CD4-positive, alpha-beta T cell treated with Interleukin-2 at 100 ng/mL for 4 hours (primary cell): ENCODE measurements at places on chromosomes 6 and 20.
A peak's percentile ranks its signal among the peaks of the same experiment; 100 is the strongest.

DNA sequence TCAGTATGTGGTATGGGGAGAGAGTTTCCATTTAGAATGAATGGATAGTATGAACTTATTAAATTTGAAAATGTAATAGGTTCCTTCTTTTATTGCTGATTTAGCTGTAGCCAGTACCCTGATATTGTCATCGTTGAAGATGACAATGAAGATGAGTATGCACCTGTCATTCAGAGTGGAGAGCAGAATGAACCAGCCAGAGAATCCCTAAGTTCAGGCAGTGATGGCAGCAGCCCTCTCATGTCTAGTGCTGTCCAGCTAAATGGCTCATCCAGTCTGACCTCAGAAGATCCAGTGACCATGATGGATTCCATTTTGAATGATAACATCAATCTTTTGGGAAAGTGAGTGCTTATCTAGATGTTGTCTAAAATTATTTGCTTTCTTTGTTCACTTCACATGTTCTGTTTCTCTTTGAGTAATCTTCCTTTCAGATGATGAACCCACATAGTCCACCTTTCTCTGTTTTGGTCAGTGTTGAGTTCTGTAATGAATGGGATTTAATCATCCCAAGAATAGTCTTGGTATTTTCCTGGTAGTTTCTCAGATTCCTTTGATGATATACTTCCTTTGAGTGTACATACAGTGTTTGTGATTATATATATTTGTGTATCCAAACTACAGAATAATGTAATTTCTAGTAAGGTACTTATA is 23.3 kb downstream of the HSF2 start:
- DNase-seq, result no peak

- no peak for DNase-seq
Measured at GRCh38 chr6:19603721-19604120, 233.4 kb upstream of the ID4 start.

DNA sequence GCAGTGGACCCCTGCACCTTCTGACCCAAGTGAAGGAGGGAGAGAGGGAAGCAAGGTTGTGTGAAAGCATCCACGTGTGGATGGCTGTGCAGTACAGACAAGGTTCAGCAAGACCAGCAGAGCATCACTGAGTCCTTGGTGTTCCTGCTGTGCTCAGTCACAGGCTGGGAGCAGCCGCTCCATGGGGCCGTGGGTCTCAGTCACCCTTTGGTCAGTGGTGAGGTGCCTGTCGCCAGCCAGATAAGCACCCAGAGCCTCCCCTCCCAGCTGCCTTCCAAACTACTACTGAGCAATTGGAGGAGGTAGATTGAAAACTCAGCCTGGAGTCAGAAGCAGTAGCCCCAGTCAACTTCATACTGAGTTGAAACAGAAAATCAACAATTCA is 218.9 kb downstream of the SLC24A3 start:
- no peak for DNase-seq

DNA sequence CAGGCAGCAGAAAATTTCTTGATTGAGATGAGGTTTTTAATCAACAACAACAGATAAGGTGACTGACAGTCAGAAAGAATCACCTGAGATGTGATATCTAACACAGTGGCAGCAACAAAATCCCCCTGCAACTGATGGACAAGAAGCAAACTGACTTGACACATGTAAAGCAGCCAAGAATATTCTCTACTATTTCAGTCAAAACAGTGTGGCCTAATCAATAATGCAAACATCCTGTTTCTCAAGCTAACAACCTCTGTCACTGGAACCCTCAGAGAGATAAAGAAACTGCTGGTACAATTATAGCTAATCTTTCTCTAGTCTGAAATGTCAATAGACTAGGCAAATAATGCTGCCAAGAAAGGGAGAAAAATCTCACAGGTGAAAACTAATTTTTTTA is 4.6 kb upstream of the CGA start:
- DNase-seq, result no peak

DNA sequence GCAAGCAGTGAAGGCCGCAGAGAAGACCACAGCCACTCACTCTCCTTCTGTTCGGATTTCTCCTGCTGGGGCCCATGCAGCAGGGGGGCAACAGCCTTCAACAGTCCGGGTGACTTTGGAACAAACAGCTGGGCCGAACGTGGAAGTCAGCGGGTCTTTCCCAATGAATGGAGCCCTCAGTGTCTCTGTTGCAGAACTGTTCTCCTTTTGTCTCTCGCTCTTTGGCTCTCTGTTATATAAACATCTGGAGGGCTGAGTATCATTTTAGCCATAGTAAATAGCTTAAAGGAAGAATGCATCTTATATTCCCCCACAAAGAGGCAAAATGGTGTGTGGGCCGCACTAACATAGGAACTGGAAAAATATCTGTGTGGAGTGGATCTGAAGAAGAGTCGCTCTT is 136.7 kb upstream of the RALGAPA2 start:
- DNase-seq, result no peak

DNA sequence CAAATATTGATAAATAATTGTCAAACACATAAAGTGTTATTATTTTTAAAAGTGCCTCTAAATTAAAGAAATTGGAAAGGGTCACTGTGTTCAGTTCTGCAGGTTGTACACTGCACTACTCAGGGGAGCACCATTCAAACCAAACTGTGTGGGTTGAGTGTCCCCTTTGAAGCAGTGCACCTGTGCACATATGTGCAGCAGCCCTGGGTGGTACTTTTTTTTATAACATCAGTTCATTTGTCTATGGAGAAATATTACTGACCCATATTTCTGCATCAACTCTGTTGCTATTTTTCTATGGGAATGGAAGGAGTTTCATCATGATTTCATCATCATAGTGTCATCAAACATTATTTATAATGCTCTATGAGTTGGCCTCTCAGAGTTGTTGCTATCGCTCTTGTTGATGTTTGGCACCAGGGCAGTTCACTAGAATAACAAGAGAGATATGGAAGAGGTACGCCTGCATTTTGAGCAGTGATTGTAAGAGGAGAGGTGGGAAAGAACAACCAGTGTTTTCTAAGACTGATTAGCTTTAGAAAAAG is 457.6 kb downstream of the TFAP2A start:
- DNase-seq, result no peak

- no peak for DNase-seq
Measured at GRCh38 chr20:53307964-53308597, 285.6 kb downstream of the ZNF217 start.

DNA sequence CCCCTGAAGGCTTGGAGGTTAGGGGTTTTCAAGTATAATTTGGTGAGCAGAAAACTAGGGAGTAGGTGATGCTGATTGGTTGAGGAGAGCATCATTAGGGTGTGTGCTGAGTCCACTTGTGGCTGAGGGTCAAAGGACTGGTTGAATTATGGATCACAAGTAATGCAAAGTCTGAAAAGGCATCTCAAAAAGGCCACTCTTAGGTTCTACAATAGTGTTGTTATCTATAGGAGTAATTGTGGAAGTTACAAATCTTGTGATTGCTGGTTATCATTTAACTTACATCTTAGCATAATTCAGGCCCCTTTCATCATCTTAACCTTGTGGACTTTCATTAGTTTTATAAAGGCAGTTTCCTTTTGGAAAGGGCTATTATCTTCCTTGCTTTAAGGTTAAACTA is 60.8 kb downstream of the UBR2 start:
- DNase-seq, result no peak

DNA sequence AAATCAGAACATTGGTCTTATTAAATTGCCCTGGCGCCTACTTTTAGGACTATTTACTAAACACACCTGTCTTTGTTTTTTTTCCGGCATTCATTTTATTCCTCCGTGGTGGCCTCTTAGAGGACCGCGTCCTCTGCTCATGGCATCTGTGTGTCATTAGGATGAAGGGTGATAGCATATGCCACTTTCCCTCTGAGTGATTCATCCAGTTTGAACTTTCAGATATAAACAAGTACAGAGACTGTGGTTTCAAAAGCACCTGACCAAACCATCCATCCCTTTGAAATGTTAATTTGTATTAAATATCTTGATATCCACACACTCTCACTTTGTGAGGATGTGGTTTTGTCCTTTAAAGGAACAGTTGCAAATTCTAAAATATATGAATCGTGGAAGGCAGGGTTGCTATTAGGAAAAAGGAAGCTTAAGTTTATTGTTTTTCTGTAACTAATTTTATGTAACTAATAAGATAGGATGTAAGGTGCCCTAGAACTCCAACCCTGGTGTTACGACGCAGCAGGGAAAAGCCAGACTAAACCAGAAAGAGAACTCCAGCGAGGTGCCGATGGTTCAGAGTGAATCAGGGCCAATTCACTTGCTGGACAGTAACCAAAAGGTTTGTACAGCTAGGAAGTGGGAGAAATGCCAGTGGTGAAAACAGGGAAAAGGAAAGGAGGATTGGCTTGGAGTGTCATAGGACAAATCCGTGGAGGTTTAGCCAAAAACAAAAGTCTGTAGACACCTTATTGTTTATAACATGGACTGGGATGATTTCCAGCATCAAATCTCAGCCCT is 98.7 kb downstream of the SHLD1 start:
- peak; percentile 69 for DNase-seq

DNA sequence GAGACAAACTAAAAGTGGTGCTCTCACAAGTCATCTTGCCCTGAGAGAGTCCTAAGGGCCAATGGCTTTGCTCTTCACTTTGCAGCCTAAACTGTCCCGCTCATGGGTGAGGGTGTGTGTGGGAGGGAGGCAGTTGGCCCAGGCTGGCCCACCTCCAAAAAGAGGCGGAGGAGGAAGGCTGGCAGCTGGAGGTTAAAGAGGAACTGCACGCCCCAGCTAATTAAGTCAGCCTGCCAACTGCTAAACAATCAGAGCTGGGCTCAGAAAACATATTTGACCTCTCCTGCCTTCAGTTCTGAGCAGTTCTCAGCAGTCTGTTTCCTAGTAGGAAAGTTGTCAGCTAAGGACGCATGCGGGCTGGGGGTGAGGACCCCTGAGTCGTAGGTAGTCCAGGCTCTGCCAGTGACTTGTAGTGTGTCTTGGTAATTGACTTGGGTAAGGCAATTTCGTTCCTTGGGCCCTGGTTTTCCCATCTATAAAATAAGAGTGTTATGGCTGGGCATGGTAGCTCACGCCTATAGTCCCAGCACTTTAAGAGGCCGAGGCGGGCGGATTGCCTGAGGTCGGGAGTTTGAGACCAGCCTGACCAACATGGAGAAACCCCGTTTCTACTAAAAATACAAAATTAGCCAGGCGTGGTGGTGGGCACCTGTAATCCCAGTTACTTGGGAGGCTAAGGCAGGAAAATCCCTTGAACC is 17.0 kb downstream of the GSS start:
- no peak for DNase-seq

DNA sequence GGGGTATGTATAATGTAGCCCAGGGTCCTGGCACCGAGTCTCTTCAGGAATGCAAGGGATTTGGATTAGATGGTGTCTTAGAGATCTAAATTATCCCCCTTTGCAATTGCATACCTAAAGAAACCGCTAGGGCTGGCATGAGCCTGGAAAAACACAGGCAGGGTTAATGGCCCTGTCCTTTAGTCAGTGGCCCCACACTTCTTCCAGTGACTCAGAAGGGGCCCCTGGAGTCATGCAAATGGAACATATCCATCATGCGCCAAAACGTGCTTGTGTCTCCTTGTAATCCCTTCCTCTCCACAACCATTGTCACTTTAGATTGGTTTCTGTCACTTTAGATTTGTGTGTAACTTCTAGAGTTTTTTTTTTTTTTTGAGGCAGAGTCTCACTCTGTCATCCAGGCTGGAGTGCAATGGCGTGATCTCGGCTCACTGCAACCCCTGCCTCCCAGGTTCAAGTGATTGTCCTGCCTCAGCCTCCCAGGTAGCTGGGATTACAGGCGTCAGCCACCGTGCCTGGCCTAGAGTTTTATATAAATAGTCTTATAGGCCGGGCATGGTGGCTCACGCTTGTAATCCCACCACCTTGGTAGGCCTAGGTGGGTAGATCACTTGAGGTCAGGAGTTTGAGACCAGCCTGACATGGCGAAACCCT is 8.7 kb upstream of the MYBL2 start:
- no peak for DNase-seq

DNA sequence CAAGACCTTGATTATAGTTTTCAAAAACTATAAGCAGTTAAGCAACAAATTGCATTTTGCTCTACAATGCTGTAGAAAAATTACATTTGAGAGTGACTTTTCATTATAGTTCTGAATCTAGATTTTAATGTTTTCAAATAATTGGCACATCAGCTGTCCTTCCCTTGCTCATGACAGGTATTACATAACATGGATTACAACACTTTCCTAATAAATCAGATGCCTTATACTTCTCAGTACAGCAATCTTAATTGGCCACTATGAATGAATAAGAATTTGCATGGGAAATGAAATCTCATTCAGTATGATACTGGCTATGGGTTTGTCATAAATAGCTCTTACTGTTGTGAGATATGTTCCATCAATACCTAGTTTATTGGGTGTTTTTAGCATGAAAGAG is 29.9 kb downstream of the HSF2 start:
- no peak for DNase-seq

- DNase-seq, result peak; percentile 47
Measured at GRCh38 chr20:34037121-34037520, 43.4 kb downstream of the RALY start.

DNA sequence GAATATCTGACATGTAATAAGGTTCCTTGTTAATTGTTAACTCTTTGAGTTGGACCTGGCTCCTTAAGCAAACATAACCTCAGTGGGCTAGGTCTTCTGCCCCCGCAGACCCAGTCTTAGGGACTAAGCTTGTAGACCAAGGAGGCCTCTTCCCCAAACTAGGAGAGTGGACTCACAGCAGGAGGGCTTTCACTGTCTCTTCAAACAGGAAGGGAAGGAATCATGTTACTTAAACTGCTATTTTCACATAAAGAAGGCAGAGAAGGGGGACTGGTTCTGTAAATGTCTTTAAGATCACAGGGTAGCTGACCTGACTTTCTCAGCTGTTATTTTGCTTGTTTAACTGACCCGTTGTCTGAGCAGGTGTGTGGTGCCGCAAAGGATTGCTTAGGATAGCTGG is 34.9 kb upstream of the PRDM1 start:
- DNase-seq, result no peak

DNA sequence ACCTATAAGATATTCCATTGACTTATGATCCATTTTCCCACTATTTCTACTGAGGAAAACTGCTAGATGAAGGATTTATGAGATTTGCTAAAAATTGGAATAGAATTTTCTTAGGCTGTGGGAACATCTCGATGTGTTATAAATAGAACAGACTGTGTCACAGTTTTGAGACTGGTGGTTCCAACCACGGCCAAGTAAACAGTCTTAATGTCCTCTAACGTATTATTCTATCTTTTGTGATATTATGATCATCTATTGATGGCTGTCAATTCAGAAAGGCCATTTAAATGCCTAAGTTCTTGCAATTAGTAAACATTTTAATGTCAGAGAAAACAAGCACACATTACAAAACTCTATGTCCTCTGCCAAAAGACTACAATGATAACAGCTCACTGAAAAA is 71.5 kb upstream of the PLN start:
- DNase-seq, result no peak

DNA sequence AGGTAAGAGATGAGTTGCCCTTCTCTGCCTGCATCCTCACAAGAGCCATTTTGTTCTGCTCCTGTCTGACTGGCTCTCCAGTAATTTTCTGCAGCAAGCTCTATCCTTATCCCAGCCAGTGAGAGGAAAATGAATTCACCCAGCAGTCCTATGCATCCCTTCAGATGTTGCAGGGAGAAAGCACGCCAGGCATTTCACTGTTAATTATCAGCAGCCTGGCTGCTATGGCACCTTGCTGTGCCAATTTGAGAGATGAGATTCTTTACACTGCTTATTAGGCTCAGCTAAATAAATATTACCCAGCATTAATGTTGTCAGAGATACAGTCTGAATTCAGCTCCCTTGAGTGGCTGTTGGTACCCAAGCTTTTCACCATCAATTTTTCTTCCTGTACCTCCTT is 61.1 kb upstream of the SNAP25 start:
- DNase-seq, result no peak
